Trophoblast cell (in vitro differentiated cells and primary cell): ENCODE measurements at places on chromosomes 4 and X.

DNA sequence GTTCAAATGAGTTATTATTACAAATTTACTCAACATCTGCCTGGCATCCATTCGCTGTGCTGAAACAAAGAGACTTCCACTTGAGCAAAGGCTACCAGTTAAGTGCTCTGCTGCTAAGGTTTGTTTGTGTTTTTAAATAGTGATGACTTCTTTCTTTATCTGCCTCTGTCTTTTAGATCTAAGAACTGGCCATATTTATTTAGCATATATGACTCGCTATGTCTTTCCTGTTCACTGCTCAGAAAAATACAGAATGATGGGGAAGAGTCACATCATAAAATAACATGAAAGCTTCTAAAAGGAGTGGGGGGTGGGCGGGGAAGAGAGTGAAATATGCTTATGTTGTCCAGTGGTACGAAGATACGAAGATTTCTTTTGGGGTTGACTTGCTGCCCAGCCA, 322.2 kb downstream of the GPAT3 start:
- DNase-seq, result no peak

- no peak for DNase-seq
Observed at GRCh38 chrX:49276671-49277534, 7.3 kb downstream of the PPP1R3F start.

DNA sequence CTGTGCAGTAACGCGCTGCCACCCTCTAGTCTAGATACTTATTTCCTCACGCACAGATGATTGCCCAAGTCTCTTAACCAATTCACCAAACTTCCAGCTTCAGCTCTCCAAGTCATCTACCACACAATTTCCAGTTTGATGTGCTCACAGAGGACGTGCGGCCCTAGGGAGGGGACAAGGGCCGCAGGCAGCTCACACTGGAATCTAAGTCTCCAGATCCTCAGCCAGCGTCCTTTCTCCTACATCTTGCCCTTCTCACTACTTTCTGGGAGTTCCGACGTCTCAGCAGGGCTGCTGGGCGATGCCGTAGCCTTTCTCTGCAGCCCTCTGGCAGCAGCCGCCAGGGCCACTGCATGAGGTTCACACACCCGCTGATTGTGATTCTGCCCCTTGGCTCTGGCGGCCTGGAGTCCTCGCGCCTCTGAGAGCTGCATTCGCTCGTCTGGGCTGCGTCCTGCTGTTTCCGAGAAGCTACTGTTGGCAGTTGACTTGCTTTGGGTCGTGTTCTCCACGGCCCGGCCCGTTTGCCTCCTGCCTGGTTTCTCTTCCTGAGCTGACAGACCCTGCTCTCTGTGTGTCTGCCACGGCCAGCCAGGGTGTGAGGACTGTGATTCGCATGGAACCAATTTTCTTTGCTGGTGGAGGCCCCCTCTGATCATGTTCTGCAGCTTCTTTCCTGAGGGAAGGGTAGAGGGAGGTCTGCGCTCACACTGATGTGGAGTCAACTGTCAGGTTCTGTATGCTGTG, 14.1 kb upstream of the TMEM131L start:
- DNase-seq, result no peak

- no peak for DNase-seq
Observed at GRCh38 chrX:18938710-18939109, 45.2 kb downstream of the PHKA2 start.

DNA sequence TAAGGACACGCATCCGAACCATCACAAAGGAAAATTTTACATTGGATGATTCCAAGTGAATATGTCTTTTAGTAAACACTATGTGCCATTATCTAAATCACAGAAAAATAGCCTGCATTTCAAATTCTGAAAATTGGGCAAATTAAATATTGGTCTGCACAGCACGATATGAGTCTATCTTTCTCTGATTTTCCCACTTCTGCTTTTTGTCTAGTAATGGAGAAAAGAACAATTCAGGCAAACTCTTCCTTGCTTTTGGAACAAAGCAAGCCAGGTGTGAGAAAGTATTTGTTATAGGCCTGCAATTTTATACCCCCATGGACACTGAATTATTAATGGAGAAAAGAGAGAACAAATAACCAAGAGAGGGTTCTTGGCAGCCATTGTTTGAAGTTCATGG, 97.8 kb downstream of the ZNF827 start:
- no peak for DNase-seq

DNA sequence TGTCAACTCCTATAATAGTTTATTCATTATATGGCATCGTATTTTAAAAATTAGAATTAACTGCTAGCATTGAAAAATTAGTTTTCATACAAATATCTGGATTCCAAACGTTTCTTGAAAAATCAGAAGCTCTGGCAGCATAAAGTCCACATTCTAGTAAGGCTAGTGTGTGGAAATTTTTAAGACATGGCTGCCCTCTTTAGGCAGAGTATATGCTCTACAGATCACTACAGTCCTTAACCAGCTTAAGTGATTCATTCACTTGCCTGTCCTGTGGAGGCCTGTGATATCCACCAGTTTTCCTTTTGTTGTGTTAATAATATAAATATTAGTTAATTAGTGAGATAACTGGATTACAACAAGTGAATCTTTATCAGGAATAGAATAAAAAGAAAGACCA, 287.2 kb downstream of the OPHN1 start:
- DNase-seq, result peak; percentile 26

GRCh38 chr4:138222046-138222445, 20.1 kb downstream of the SLC7A11 start:
- no peak for DNase-seq

GRCh38 chr4:10007793-10008608, 13.3 kb downstream of the SLC2A9 start:
- peak; percentile 86 for DNase-seq

DNA sequence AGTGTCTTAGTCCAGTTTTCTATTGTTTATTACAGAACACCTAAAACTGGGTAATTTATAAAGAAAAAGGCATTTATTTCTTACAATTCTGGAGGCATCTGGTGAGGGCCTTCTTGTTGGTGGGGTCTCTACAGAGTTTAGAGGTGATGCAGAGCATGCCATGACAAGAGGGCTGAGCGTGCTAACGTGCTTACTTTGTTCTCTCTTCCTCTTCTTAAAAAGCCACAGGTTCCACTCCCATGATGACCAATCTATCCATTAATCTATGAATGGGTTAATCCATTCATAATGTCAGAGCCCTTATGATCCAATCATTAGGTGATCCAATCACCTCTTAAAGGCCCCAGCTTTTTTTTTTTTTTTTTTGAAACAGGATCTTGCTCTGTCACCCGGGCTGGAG, 291.5 kb upstream of the GALNTL6 start:
- no peak for DNase-seq

GRCh38 chrX:136810493-136810892, 29.8 kb upstream of the ARHGEF6 start:
- DNase-seq, result peak; percentile 53

DNA sequence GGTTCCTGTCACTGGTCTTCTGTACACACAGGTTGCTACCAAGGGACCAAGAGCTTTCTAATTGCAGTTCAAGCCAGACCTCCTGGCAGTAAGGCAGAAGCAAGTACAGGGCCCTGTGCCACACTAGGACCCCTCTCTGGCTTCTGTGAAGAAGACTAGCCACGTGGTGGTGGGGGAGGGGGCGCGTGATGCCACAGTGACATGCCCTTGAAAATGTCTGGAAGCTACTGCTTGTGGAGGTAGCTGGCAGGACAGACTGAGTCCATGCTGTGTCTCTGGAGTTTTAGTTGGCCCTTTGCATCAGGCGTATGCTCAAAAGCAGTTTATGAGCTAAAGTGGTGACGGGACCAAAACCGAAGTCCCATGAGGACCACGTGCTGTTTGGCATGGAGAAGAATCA, 50.9 kb downstream of the RTL5 start:
- no peak for DNase-seq

DNA sequence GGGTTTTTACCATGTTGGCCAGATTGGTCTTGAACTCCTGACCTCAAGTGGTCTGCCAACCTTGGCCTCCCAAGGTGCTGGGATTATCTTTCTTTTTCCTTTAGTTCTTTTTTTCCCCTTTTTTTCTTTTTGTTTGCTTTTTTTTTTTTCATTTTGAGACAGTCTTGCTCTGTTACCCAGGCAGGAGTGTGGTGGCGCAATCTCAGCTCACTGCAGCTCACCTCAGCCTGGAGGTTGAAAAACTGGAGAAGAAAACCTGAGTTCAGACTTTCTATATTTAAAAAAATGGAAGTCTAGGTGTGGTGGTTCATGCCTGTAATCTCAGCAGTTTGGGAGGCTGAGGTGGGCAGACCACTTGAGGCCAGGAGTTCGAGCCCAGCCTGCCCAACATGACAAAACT, 181.1 kb upstream of the HS3ST1 start:
- no peak for DNase-seq

DNA sequence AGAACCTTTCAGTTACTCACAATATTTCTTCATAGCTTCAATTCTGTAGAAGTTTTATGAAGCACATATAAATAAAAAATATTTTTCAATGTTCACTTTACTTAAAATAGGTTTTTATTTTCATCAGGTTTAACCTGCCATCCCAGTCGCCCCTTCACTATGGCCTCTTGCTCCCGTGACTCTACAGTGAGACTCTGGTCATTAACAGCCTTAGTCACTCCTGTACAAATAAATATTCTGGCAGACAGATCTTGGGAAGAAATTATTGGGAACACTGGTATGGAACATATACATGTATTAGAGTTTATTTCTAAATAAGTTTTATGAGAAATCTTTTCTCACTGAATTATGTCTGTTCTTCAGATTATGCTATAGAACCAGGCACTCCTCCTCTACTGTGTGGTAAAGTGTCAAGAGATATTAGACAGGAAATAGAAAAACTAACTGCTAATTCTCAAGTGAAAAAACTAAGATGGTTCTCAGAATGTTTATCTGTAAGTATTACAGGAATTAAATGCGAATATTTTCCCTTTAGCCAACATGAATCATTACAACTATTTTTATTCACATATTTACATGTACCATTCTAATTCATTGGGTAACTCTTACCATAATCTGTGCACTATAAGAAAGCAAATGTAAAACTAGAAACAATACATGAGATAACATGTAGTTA, 45.6 kb downstream of the SPATA4 start:
- DNase-seq, result no peak

DNA sequence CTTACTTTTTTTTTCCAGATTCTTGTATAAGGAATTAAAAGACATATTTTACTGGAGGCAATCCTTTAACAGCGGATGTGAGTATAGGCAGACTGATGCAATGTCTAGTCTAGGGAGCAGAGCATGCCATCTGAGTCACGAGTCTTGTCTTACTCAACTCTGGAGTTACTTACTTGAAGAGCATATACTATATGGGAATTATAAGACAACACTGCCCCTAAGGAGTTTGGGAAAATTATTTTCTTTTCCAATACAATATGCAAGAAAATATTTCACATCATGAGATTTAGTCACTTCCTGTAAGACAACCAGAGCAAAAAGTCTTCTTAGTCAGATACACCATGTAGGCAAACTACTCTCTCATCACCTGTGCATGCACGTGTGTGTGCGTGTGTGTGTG, 537.3 kb upstream of the FTHL17 start:
- DNase-seq, result peak; percentile 57

GRCh38 chr4:179398414-179398813, 1956.2 kb upstream of the AGA start:
- no peak for DNase-seq

- DNase-seq, result no peak
Observed at GRCh38 chrX:12679522-12679921, 111.7 kb upstream of the PRPS2 start.
